ENCODE measurements at places on chromosomes 3 and 15. TPM values are rescaled to one million over a fixed set of nuclear protein-coding genes. Genes with fewer than 3 reads are reported as not detected.
A peak's percentile ranks its signal among the peaks of the same experiment; 100 is the strongest.

- DNase-seq: no peak
- no peaks in the 10 kb centered on the region for H3K36me3 ChIP-seq
- H3K4me1 ChIP-seq: no peaks in the 10 kb centered on the region
- peaks cover 13% of the 10 kb centered on the region for H3K27me3 ChIP-seq
Observed at GRCh38 chr15:92670621-92671020, 15.0 kb upstream of the FAM174B start.

Gene GOLGA8F
- total RNA-seq: not detected

Gene GXYLT2
- total RNA-seq: not detected

Gene CHRM5
- not detected for total RNA-seq

Gene CAPN3
- 2.2 TPM for total RNA-seq

- H3K27ac ChIP-seq: no peak overlapping the region
- DNase-seq: no peak
- H3K4me1 ChIP-seq: no peaks in the 10 kb centered on the region
- no peaks in the 10 kb centered on the region for H3K27me3 ChIP-seq
- H3K36me3 ChIP-seq: no peaks in the 10 kb centered on the region
- H3K4me3 ChIP-seq: no peak overlapping the region
Observed at GRCh38 chr3:81485444-81485865, 276.0 kb downstream of the GBE1 start.

DNA sequence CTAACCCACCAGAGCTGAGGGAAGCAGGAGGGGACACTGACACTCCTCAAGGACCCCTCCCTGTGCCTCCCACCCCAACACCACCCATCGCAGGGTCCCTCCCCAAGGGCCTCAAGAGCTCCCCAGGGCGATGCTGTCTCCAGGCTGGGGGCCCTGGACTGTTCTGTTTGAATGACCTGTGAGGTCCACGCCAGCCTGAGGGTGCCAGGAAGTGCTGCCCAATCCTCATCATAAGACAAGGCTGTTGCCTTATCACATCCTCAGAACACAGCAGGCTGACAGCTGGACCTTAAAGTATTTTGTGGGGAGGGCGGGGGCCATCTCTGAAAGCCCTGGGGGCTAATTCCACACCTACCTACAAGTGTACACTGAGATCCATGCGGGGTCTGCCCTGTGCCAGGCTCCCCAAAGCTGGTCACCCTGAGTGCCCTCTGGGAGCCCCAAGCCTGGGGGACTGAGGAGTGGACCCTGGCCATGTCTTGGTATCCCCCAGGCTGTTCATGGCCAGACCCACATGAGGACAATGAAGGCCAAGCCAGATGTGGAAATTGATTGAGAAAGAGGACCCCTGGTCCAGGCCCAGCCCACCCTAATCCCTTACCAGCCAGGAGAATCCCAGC lies 23.8 kb upstream of the GOLGA6C start:
- no peaks in the 10 kb centered on the region for H3K4me1 ChIP-seq
- no peaks in the 10 kb centered on the region for H3K36me3 ChIP-seq
- no peak overlapping the region for H3K4me3 ChIP-seq
- DNase-seq: no peak
- no peak overlapping the region for H3K27ac ChIP-seq

- DNase-seq: no peak
- no peaks in the 10 kb centered on the region for H3K27me3 ChIP-seq
- H3K27ac ChIP-seq: no peak overlapping the region
- H3K36me3 ChIP-seq: no peaks in the 10 kb centered on the region
Observed at GRCh38 chr3:143510601-143511000, 337.7 kb downstream of the SLC9A9 start.

DNA sequence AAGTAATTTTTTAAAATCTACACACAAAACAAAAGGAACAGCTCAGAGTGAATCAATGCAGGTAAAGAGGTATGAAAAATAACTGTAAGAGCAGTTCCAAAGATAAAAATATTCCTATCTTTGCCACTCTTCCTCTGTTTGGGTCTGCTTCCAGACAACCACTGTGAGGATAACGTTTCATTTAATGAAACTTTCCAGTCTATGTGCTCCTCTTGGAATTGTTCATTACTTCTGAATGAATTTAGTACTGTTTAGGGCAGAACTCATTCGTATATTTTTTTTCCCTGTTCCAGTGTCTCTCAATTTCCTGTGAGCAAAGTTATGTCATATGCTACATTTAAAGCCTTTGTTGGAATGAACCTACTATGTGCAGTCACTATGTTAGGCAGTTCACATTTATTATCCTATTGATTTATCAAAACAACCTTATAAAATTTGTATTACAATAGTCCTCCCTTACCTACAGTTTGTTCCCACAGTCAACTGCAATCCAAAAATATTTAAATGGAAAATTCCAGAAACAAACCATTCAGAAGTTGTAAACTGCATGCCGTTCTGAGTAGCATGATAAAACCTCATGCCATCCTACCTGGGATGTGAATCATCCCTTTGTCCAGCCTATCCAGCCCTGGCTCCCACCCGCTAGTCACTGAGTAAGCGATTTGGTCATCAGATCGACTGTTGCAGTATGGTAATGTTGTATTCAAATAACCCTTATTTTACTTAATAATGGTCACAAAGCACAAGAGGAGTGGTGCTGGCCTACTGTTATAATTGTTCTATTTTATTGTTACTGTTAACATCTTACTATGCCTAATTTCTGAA lies 98.1 kb downstream of the TMCC1 start:
- DNase-seq: no peak
- H3K4me1 ChIP-seq: peaks cover 17% of the 10 kb centered on the region

GRCh38 chr15:42670451-42670850 lies 66.5 kb downstream of the CDAN1 start:
- H3K27me3 ChIP-seq: no peaks in the 10 kb centered on the region
- H3K4me3 ChIP-seq: no peak overlapping the region
- peaks cover 2% of the 10 kb centered on the region for H3K36me3 ChIP-seq
- H3K27ac ChIP-seq: no peak overlapping the region

Gene UBE2E2
- 4.2 TPM for total RNA-seq

Gene TXNRD3
- total RNA-seq: 1.3 TPM

DNA sequence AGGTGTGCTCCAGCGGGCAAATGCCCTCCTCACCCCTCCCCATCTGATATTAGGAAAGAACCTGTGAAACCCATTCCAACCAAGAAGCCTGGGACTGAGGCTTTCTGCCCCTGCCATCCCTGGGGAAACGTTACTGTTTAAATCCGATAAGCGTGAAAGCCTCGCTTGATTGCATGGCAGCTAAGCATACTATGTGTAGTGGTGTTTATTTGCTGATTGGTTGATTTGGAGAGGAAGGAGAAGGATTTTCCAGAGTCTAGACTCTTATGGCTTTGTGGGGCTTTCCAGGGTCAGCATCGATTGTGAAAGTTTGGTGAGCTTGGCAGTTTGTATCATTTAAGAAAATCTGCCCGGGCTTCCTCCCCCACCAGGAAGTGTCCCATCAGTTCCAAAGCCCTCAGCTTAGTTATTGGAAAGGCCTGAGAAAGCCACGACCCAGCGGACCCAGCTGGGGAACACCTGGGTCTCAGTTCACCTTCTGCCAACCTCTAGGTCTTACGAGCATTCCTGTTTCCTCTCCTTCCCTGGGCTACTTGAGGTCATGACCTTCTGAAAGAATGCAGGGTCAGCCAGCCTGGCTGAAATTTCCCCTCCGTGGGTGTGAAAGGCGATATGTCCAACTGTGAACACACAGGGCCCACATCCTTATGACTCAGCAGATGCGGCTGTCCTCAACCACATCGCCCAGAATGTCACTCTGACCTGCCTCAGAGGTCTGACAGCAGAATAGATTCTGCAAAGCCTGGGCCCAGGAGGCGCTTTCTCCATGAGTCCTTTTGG lies 62.8 kb upstream of the HERC1 start:
- peaks cover 42% of the 10 kb centered on the region for H3K4me1 ChIP-seq
- peak; percentile 63 for DNase-seq
- no peaks in the 10 kb centered on the region for H3K36me3 ChIP-seq
- H3K27ac ChIP-seq: peak overlapping the region; percentile 7
- no peaks in the 10 kb centered on the region for H3K27me3 ChIP-seq

DNA sequence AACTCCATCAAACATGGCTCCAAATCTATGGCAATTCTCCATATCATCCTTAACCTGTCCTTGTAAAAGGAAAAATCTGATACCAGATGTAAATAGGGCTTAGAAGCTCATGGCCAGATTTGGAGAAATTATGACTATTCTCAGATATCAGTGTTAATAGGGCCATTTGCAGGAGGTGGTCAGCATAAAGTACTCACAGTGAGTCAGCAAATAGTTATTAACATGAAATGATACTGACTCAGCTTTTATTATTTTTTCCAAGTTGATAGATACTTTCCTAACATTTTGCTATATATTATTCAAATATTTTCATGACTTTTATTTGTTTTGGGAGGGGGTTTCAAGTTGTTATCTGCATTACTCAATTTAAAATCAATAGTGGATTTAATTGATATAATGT lies 255.8 kb downstream of the MFSD1 start:
- no peaks in the 10 kb centered on the region for H3K36me3 ChIP-seq
- no peaks in the 10 kb centered on the region for H3K27me3 ChIP-seq
- H3K27ac ChIP-seq: no peak overlapping the region

Gene REC114
- total RNA-seq: not detected

- H3K27ac ChIP-seq: no peak overlapping the region
- no peak overlapping the region for H3K4me3 ChIP-seq
- H3K27me3 ChIP-seq: no peaks in the 10 kb centered on the region
- H3K36me3 ChIP-seq: peaks cover 30% of the 10 kb centered on the region
Observed at GRCh38 chr15:100026041-100026440, 292.8 kb upstream of the LYSMD4 start.

DNA sequence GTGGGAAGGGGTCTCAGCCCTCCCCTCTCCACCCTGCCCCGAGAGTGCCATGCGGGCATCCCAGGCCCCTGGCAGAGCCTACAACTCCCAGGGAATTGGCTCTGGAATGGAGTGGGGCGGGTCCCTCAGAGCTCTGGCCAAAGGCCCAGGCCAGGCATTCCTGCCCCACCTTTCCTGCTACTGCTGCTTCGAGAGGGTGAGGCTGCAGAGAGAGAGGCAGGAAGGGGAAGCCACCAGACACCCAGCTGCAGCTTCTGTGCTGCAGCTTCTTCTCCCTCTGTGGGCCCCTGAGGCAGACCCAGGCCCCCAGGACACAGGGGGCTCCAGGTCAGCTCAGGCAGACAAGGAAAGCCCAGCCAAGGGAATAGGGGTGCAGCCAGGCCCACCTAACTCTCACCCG lies 2.7 kb downstream of the ALS2CL start:
- no peaks in the 10 kb centered on the region for H3K27me3 ChIP-seq
- no peaks in the 10 kb centered on the region for H3K36me3 ChIP-seq
- H3K4me3 ChIP-seq: no peak overlapping the region
- peaks cover 44% of the 10 kb centered on the region for H3K4me1 ChIP-seq
- no peak overlapping the region for H3K27ac ChIP-seq

Gene NEK10
- 0.48 TPM for total RNA-seq

All from activated CD4-positive, alpha-beta memory T cell treated with anti-CD3 and anti-CD28 coated beads for 36 hours (primary cell).